Activated effector memory CD4-positive, alpha-beta T cell treated with anti-CD3 and anti-CD28 coated beads, Interleukin-2, amount 50 U/mL, for 16 hours (primary cell): ENCODE measurements at places on chromosomes 4 and X.

DNA sequence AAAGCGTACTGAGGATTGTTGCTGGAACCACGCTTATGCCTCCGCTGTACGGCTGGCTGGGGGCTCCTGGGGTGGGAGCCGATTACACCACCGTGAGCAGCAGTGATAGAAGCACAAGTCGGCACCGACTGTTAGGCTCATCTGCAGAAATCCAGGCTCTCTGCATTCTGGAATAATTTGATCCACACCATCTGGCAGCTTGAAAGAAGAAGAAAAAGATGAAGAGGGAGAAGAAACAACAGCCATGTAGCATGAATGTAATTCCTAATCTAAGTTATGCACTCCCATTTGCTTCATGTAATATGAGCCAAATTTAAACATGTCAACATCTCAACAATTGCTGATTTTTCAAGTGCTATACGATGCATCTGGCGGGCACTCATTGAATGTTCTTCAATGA is 84.6 kb upstream of the DHX15 start:
- DNase-seq: no peak

DNA sequence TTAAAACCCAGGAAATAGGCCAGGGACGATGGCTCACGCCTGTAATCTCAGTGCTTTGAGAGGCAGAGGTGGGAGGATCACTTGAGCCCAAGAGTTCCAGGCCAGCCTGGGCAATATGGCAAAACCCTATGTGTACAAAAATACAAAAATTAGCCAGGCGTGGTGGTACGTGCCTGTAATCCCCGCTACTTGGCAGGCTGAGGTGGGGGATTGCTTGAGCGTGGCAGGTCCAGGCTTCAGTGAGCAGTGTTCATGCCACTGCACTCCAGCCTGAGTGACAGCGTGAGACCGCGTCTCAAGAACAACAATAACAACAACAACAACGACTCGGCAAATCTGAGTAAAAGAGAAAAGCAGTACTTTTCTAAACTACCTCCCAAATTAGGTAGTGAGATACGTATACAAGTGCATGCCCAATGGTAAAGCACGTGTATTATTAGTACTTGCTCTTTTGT is 13.0 kb upstream of the NDUFC1 start:
- DNase-seq: no peak

- DNase-seq: no peak
Measured at GRCh38 chr4:86927843-86928395, 6.9 kb upstream of the AFF1 start.

- peak; percentile 87 for DNase-seq
Measured at GRCh38 chrX:24149351-24150050, at the start of gene ZFX. Gene ZFX (plus strand): TSS chrX:24149729. CDS start chrX:24172743, 23,014 bp downstream.
